ENCODE measurements at places on chromosomes 12 and 14. TPM values are rescaled to one million over a fixed set of nuclear protein-coding genes. Genes with fewer than 3 reads are reported as not detected.

GRCh38 chr12:65156366-65156841 lies 13.0 kb upstream of the LEMD3 start:
- H3K4me1 ChIP-seq = peaks cover 11% of the 10 kb centered on the region
- H3K27ac ChIP-seq = no peak overlapping the region
- no peak overlapping the region for H3K4me3 ChIP-seq
- peaks cover 12% of the 10 kb centered on the region for H3K27me3 ChIP-seq
- H3K36me3 ChIP-seq = no peaks in the 10 kb centered on the region
- no peak for DNase-seq

- H3K4me1 ChIP-seq = no peaks in the 10 kb centered on the region
- H3K27ac ChIP-seq = no peak overlapping the region
- no peaks in the 10 kb centered on the region for H3K36me3 ChIP-seq
Measured at GRCh38 chr14:78405079-78405856, 235.1 kb downstream of the NRXN3 start.

PLEKHD1 gene
- not detected for total RNA-seq

DNA sequence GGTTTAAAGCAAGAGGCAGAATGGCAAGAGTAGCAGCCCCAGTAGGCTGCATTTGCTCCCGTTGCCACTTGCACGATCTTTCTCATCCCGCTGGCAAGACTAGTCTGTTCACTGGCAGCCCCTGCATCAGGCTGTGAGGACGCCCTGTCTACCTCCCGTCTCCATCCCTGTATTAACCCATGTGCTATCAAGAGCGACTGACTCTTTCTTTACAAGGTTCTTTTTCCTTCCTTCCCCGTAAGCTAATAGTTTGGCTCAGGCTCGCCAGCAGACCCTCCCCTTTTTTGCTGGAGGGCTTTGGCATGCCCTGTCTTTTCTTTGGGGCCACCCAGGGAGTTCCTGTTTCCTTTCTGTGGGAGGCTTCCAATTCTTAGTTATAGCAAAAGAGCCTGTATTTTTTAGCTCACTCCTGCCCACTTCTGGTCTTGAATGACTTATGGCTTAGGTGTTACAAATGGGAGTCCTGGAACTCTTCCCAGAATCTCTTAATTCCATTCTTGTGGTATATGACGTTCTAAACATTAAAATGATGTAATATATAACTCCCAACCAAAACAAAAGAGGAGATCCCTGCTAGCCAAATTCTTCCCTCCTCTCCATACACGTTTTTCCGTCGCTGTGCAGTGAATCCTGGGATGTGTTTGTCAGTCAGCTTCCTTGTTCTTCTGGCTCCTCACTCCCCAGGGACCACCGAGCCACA lies 149.0 kb downstream of the PRKCH start:
- no peaks in the 10 kb centered on the region for H3K27me3 ChIP-seq
- H3K4me1 ChIP-seq = peaks cover 75% of the 10 kb centered on the region
- 0 out of 2 replicates have a peak, but pooled peaks cover 1% of the 10 kb centered on the region for H3K36me3 ChIP-seq
- DNase-seq = peak; percentile 89
- H3K27ac ChIP-seq = peak overlapping the region; percentile 79

DNA sequence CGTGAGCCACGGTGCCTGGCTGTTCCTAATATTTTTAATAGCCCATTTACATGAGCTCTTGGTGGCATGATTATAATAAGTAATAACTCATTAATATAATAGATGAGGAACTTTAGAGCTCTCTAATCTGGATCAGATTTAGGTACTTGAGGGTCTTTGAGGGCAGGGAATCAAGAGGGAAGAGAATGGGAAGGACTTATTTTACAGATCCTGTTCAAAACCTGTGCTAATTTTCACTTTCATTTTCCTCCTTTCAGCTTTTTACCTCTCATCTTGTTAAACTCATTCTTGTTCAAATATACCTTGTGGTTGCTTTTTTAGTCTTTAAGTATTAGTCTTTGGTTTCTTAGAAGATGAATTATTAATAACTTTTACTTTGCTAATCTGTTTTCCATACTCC lies 5.6 kb downstream of the NECAP1 start:
- peak overlapping the region; percentile 7 for H3K27ac ChIP-seq
- H3K27me3 ChIP-seq = peaks cover under 1% of the 10 kb centered on the region
- H3K4me1 ChIP-seq = peaks cover 37% of the 10 kb centered on the region
- H3K36me3 ChIP-seq = peaks cover 9% of the 10 kb centered on the region
- DNase-seq = no peak

- H3K36me3 ChIP-seq = no peaks in the 10 kb centered on the region
- no peaks in the 10 kb centered on the region for H3K27me3 ChIP-seq
- H3K4me3 ChIP-seq = no peak overlapping the region
- H3K27ac ChIP-seq = no peak overlapping the region
- no peaks in the 10 kb centered on the region for H3K4me1 ChIP-seq
Measured at GRCh38 chr14:79686196-79686595, 525.1 kb downstream of the DIO2 start.

GRCh38 chr14:103057028-103057371 lies 349 bp downstream of the CDC42BPB start:
- H3K4me3 ChIP-seq = peak overlapping the region; percentile 94
- DNase-seq = peak; percentile 22
- H3K27me3 ChIP-seq = no peaks in the 10 kb centered on the region
- peaks cover 51% of the 10 kb centered on the region for H3K4me1 ChIP-seq

DTX1 gene
- not detected for total RNA-seq

DNA sequence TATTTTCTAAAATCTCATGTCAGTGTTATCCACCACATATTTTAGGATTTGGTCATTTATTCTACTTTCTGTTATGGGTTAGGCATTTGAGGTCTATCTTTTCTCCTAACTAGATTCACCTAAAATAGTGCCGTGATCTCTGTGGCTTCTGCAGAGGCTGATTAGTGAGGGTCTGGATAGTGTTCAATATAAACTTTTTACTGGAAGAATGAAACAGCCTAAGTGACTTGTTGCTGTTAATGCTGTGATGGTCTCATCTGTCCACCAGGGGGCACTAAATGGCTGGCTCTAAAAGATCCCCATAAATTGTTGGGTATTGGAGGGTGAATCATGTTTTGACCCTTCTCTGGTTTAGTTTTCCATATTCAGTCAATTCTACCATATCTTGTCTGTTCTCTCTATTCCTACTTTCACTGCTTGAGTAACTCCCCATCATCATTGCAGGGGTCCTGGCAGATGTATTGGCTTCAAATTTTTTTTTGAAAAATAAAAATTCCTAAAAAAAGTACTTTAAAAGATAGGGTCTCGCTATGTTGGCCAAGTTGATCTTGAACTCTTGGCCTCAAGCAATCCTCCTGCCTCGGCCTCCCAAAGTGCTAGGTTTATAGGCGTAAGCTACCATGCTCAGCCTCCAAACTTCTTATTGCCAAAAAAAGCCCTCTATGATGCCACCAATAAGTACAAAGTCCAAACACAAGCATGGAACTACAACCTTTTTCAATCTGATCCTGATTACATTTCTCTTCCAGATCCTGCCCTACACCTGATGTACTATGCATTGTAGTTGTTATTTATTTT lies 6.9 kb downstream of the PABPN1 start:
- H3K36me3 ChIP-seq = peaks cover 16% of the 10 kb centered on the region
- no peak overlapping the region for H3K4me3 ChIP-seq
- no peak overlapping the region for H3K27ac ChIP-seq
- peaks cover 6% of the 10 kb centered on the region for H3K4me1 ChIP-seq

ANKLE2 gene
- 50.6 TPM for total RNA-seq

PLCZ1 gene
- not detected for total RNA-seq

- H3K27me3 ChIP-seq = no peaks in the 10 kb centered on the region
- H3K4me1 ChIP-seq = no peaks in the 10 kb centered on the region
- no peak overlapping the region for H3K27ac ChIP-seq
- DNase-seq = peak; percentile 2
Measured at GRCh38 chr12:37672655-37673260, 643.8 kb upstream of the ALG10B start.

- no peaks in the 10 kb centered on the region for H3K27me3 ChIP-seq
- H3K27ac ChIP-seq = peak overlapping the region; percentile 12
- peak overlapping the region; percentile 43 for H3K4me3 ChIP-seq
- no peaks in the 10 kb centered on the region for H3K36me3 ChIP-seq
- peak; percentile 61 for DNase-seq
Measured at GRCh38 chr12:122123051-122123760, 44.6 kb downstream of the MLXIP start.

- H3K27ac ChIP-seq = no peak overlapping the region
- no peaks in the 10 kb centered on the region for H3K36me3 ChIP-seq
- H3K4me3 ChIP-seq = no peak overlapping the region
- DNase-seq = no peak
- peaks cover 31% of the 10 kb centered on the region for H3K4me1 ChIP-seq
Measured at GRCh38 chr12:116594325-116595038, 35.3 kb downstream of the MAP1LC3B2 start.

- H3K27ac ChIP-seq = no peak overlapping the region
- DNase-seq = peak; percentile 35
- peaks cover 15% of the 10 kb centered on the region for H3K27me3 ChIP-seq
- no peaks in the 10 kb centered on the region for H3K4me1 ChIP-seq
Measured at GRCh38 chr14:53663709-53664108, 292.9 kb downstream of the BMP4 start.

- no peak overlapping the region for H3K4me3 ChIP-seq
- H3K4me1 ChIP-seq = no peaks in the 10 kb centered on the region
- no peaks in the 10 kb centered on the region for H3K27me3 ChIP-seq
Measured at GRCh38 chr12:40946612-40947194, 241.4 kb upstream of the PDZRN4 start.

- H3K4me3 ChIP-seq = no peak overlapping the region
- H3K36me3 ChIP-seq = no peaks in the 10 kb centered on the region
- no peak overlapping the region for H3K27ac ChIP-seq
- H3K4me1 ChIP-seq = no peaks in the 10 kb centered on the region
- peaks cover 19% of the 10 kb centered on the region for H3K27me3 ChIP-seq
Measured at GRCh38 chr12:32033406-32033805, 73.2 kb upstream of the BICD1 start.

PLA2G1B gene
- total RNA-seq = not detected

- peaks cover 6% of the 10 kb centered on the region for H3K36me3 ChIP-seq
- H3K4me3 ChIP-seq = peak overlapping the region; percentile 82
- DNase-seq = peak; percentile 79
- peak overlapping the region; percentile 88 for H3K27ac ChIP-seq
- H3K4me1 ChIP-seq = peaks cover 82% of the 10 kb centered on the region
Measured at GRCh38 chr12:122891661-122892525, 4.0 kb downstream of the VPS37B start.

RPGRIP1 gene
- not detected for total RNA-seq

LRP6 gene
- 26.9 TPM for total RNA-seq

LRP1 gene
- 190 TPM for total RNA-seq

- no peaks in the 10 kb centered on the region for H3K4me1 ChIP-seq
- DNase-seq = no peak
- no peak overlapping the region for H3K4me3 ChIP-seq
- H3K27me3 ChIP-seq = peaks cover 60% of the 10 kb centered on the region
- no peak overlapping the region for H3K27ac ChIP-seq
Measured at GRCh38 chr14:75609116-75609515, 30.7 kb downstream of the FLVCR2 start.

DNA sequence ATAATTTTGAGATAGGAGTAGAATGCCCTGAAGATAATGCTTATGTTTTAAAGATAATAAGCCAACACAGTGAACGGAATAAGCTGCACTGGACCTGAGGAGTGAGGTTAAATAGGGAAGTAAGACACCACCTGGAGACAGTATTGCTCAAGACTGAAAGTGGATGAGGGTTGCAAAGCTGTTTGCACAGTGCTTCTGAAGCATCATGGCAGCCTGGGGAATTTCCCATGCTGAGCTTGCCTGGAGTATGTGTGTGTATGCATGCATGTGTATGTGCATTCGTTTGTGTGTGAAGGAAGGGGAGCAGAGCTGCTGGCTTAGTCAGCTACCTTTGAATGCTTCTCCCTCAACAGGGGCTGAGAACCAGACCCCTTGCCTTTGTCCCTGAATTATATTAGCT lies 35.8 kb downstream of the BHLHE41 start:
- H3K4me3 ChIP-seq = no peak overlapping the region
- no peaks in the 10 kb centered on the region for H3K27me3 ChIP-seq
- H3K27ac ChIP-seq = no peak overlapping the region

GRCh38 chr14:50756300-50756699 lies 74.7 kb downstream of the NIN start:
- no peak for DNase-seq
- no peak overlapping the region for H3K4me3 ChIP-seq
- no peak overlapping the region for H3K27ac ChIP-seq
- no peaks in the 10 kb centered on the region for H3K27me3 ChIP-seq
- peaks cover 5% of the 10 kb centered on the region for H3K4me1 ChIP-seq

IFNG-AS1 gene
- not detected for total RNA-seq

KLHL33 gene
- not detected for total RNA-seq

IAPP gene
- not detected for total RNA-seq

- H3K36me3 ChIP-seq = 0 out of 2 replicates have a peak, but pooled peaks cover 4% of the 10 kb centered on the region
- peaks cover 9% of the 10 kb centered on the region for H3K27me3 ChIP-seq
- no peak overlapping the region for H3K27ac ChIP-seq
Measured at GRCh38 chr14:51855234-51855633, 5.2 kb upstream of the GNG2 start.

DNA sequence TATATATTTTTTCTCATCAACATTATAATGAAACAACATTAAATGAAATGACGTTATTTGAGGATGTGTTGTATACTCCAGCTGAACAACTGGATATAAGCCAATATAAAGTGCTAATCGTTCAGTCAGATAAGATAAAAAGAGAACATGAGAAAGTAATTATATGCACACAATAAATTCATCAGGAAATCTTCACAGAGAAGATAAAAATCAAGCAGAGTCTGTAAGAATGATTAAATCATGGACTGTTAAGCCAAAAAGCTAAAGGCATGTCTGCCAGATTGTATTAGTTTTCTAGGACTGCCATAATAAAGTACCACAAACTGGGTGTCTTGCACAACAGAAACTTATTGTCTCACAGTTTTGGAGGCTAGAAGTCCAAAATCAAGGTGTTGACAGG lies 178.6 kb downstream of the NELL2 start:
- no peak for DNase-seq
- H3K4me3 ChIP-seq = no peak overlapping the region
- no peak overlapping the region for H3K27ac ChIP-seq
- H3K27me3 ChIP-seq = no peaks in the 10 kb centered on the region
- no peaks in the 10 kb centered on the region for H3K4me1 ChIP-seq
- no peaks in the 10 kb centered on the region for H3K36me3 ChIP-seq

RNASE7 gene
- not detected for total RNA-seq

DNA sequence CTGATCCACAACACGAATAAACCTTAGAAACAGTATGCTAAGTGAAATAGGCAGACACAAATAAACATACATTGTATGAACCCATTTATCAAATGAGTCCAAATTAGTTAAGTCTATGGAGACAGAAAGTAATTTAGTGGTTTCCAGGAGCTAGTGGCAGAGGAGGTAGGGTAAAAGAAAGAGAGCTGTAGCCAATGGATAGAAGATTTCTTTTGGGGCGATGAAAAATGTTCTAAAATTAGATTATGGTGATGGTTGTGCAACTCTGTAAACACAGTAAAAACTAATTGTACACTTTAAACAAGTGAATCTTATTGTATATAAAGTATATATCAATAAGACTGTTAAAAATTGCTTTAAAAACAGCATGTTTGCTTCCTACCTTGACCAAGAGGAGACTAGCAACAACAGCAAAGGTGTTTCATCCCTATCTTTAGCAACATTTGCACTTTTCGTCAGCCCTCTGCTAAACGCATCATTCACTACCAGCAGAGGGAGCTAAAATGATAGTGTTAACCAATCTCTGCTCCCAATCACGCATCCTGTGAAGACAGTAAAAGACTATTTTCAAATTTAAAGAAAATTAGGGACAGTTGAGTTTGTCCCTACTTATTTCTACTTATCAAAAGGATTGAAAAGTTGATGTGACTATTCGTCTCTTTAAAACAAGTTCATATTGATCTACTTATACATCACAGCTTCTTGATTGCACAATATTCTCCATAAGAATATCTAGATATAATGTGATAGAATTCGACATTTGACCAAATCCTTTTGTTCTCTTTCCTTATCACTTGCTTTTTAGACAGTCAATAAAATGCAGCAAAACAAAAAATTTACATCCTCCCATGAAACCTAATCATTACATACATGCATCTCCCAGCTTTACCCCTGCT lies 24.0 kb upstream of the LGR5 start:
- H3K4me1 ChIP-seq = no peaks in the 10 kb centered on the region
- peak; percentile 59 for DNase-seq
- peaks cover 7% of the 10 kb centered on the region for H3K36me3 ChIP-seq
- no peak overlapping the region for H3K4me3 ChIP-seq
- H3K27ac ChIP-seq = no peak overlapping the region
